ENCODE measurements at places on chromosomes 12 and 14.

DNA sequence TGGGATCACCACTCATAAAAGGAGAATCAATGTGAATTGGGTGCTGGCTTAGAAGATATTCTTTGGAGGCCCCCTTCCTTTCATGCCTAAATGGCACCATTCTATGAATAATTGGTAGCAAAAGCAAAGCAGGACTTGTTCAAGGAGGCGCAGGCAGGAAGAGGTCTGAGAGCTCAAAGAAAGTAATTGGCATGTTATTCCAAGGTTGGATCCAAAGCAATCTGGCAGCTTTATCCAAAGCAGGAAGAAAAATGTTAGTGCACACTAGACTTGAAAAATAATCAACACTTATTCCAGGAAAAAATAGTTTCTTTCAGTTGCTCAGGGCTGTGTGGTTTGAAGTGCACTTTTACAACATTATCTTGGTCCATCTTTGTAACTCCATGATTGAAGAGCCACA lies 326.4 kb downstream of the NUAK1 start:
- no peak for DNase-seq

- no peak for DNase-seq
Observed at GRCh38 chr12:39138268-39138667, 232.9 kb upstream of the CPNE8 start.

DNA sequence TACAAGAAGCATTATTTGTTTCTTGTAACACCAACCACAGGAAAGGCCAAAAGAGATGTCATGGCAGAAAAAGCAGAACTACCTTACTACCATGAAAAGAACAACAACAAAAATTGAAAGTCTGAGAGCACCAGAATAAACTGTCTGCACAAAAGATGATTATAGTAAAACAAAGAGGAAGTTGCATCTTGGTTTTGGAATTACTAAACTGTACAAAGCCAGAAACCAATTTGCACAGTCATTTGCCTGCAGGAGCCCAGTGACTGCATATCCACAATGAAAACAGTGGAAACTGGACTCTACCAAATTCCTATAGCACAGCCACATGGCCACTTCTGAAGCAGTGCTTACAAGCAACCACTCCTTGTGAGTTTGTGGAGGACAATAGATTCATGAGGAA lies 276.2 kb downstream of the SSPN start:
- no peak for DNase-seq

DNA sequence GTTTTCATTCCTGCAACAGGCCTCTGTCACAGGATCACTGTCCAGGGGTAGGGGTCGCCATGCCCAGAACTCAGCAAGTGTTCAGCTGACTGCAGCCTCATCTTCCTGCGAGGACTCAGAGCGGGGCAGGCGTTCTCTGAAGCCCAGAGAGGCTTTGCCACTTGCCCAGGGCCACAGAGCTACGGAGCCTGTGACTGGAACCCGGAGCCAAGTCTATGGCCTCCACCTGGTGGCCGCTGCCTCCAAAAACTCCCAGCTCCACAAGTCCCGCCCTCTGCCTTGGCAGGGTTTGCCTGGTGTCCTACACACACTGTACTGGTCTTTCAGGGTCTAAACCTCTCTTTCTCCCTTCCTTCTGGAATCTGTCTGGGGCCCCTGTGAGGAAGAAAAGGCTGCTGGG lies 8.7 kb upstream of the PPP1R13B start:
- no peak for DNase-seq

- DNase-seq = no peak
Observed at GRCh38 chr14:75259510-75259855, 19.1 kb upstream of the FOS start.

DNA sequence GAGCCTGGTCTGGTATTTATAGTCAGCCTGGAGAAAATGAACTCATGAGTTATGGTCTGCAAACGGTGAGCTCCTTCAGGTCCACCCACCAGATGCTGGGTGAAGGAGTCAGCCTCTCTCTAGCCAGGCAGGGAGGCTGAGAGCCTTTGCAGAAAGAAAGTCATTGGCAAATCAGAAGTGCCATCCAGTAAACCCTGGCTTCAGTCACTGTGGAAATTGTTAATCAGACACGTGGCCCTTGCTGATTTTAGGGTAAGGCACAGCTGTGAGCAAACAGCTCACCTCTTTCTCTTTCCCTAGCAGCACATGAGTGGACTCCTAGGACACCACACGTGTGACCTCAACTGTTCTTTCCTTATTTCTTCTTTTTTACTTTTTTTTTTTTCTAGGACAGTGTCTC lies 44.9 kb downstream of the CHST11 start:
- no peak for DNase-seq

DNA sequence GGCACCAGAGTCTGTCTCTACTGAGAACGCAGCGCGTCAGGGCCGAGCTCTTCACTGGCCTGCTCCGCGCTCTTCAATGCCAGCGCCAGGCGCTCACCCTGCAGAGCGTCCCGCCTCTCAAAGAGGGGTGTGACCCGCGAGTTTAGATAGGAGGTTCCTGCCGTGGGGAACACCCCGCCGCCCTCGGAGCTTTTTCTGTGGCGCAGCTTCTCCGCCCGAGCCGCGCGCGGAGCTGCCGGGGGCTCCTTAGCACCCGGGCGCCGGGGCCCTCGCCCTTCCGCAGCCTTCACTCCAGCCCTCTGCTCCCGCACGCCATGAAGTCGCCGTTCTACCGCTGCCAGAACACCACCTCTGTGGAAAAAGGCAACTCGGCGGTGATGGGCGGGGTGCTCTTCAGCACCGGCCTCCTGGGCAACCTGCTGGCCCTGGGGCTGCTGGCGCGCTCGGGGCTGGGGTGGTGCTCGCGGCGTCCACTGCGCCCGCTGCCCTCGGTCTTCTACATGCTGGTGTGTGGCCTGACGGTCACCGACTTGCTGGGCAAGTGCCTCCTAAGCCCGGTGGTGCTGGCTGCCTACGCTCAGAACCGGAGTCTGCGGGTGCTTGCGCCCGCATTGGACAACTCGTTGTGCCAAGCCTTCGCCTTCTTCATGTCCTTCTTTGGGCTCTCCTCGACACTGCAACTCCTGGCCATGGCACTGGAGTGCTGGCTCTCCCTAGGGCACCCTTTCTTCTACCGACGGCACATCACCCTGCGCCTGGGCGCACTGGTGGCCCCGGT lies at the start of gene PTGDR:
Gene PTGDR (plus strand): TSS at position 198 of the 778 bp plus-strand sequence. CDS start 117 bp downstream, at position 315.
- no peak for DNase-seq

- DNase-seq = no peak
Observed at GRCh38 chr12:47868552-47869031, 36.2 kb downstream of the VDR start.

- no peak for DNase-seq
Observed at GRCh38 chr12:64566122-64566521, 44.2 kb upstream of the RASSF3 start.

DNA sequence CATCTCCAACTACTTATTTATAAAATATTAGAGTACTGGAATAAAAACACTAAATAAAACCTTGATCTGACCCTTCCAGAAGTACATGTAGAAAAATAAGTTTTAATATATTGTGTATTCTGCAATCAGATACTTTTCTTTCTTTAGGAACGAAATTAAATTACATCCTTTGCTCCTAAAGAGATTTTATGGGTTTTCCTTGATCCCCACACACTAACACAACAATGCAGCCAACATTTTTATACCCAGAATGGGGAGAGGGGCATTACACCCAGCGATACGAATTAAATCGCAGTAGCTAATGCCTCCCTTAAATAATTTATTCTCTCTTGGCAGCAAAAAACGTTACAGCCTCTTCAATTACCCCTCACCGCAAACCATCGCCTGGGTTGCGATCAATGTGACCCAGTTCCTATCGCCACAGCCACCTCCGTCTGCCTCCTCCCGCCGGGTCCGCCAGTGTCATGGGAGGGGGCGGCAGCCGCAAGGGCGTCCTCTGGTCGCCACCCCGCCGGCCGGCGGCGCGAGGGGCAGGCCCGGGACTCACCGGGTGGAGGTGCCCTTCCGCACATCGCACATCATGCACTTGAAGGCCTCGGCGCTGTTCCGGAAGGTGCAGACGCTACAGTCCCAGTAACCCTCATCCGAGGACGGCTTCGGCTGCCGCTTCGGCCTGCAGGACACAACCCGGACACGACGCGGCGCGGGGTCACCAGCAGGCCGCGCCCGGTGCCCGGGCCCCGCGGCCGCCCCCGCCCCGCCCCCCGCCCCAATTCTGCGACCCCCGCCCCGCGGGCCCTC lies 796 bp downstream of the YAF2 start:
- peak; percentile 67 for DNase-seq

GRCh38 chr14:92990456-92991430 lies 67.8 kb downstream of the CHGA start:
- no peak for DNase-seq

DNA sequence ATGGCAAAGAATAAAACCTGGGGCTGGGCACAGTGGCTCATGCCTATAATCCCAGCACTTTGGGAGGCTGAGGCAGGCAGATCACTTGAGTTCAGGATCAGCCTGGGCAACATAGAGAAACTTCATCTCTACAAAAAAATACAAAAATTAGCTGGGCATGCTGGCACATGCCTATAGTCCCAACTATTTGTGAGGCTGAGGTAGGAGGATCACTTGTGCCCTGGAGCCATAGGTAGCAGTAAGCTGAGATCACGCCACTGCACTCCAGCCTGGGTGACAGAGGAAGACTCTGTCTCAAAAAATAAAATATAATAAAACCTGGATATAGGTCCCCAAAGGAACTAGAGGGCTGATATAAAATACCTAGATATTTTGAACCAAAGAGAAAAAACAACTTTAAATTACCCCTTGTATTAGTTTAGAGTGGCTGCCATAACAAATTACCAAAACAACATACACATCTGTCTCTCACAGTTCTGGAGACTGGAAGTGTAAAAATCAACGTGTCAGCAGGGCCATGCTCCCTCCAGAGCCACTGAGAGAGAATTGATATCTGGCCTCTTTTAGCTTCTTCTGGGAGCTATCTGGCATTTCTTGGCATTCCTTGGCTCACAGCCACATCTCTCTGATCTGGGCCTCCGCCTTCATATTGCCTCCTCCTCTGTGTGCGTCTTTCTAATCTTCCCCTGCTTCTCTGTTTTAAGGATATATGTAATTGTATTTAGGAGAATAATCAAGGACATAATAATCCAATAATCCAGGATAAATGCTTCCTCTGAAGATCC lies 47.9 kb upstream of the ATF7IP start:
- no peak for DNase-seq

GRCh38 chr12:17079251-17079909 lies 473.4 kb upstream of the LMO3 start:
- no peak for DNase-seq

GRCh38 chr12:115584156-115584555 lies 693.3 kb downstream of the MED13L start:
- DNase-seq = no peak

- no peak for DNase-seq
Observed at GRCh38 chr12:95653771-95654546, 102.7 kb upstream of the USP44 start.

GRCh38 chr14:22614240-22614799 lies 16.2 kb downstream of the ABHD4 start:
- DNase-seq = peak; percentile 84

- no peak for DNase-seq
Observed at GRCh38 chr14:89325299-89325883, 91.6 kb downstream of the FOXN3 start.

DNA sequence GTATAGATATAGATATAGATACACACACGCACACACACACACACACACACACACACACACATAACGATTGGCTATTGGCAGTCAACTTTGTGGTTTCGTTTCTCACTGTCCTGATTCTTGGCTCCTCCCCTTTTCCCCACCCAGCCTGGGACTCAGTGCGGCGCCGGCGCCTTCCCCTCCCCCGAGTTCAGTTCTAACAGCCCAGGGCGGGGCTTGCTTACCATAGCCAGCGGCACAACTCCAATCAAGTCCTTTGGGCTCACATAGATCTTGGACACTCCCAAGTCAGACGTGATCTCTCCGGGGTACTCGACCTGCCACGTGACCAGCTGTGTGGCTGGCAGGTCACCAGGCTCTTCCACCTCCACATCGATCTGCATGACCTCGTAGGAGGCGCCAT lies 484.1 kb downstream of the GLT1D1 start:
- no peak for DNase-seq

- DNase-seq = no peak
Observed at GRCh38 chr14:99572173-99572999, 31.6 kb downstream of the CCDC85C start.

- no peak for DNase-seq
Observed at GRCh38 chr12:88985011-88985410, 367.3 kb downstream of the DUSP6 start.

DNA sequence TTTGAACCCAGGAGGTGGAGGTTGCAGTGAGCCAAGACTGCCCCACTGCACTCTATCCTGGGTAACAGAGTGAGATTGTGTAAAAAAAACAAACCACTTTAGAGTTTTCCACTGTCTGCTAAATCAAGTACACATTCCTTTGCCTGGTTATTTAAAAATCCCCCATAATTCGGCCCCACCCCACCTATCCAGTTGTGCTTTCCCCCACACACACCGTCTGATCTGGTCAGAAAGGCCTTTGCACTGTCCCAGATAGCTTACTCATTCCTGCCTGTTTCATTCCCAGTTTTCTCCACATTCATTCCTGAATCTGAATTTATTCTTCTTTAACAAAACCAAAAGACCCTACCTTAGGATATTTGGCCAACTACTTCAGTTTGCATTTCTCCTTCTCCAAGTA lies 29.5 kb downstream of the NINJ2 start:
- no peak for DNase-seq

GRCh38 chr12:11762723-11763326 lies 113.4 kb downstream of the ETV6 start:
- no peak for DNase-seq

DNA sequence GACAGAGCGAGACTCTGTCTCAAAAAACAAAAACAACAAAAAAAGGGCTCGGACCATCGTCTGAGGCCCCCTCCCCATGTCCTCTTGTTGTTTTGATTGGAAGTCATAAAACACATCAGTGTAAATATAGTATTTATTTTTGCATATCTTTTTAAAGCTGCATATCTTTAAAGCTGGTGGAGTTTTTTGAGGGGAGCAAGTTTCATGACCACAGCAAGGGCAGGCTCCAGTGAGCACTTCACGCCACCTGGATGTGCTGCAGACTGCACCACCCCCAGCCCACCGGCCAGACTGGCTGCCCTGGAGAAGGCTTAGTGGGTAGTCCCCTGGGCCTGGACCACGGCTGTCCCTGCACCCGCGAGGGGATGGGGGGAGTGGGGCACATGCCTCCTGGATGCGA lies 11.9 kb upstream of the BCL7A start:
- DNase-seq = no peak

DNA sequence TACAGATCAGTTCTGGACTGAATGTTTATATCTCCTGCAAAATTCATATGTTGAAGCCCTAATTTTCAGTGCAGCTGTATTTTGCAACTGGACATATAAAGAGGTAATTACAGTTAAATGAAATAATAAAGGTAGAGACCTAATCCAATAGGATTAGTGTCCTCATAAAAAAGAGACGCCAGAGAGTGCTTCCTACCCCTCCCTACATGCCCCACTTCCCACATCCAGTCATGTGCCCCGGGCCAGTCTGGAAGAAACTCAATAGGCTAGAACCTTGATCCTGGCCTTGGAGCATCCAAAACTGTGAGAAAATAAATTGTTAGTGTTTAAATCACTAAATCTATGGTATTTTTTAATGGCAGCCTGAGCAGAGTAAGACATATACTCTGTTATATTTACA lies 172.3 kb downstream of the ALG10B start:
- no peak for DNase-seq

GRCh38 chr14:23483236-23483854 lies 13.8 kb downstream of the NGDN start:
- DNase-seq = no peak

All from SW 1271 (cell line).